ENCODE measurements at places on chromosomes 2 and 18.

- DNase-seq = no peak
Observed at GRCh38 chr2:46569766-46570165, 90.4 kb downstream of the TMEM247 start.

DNA sequence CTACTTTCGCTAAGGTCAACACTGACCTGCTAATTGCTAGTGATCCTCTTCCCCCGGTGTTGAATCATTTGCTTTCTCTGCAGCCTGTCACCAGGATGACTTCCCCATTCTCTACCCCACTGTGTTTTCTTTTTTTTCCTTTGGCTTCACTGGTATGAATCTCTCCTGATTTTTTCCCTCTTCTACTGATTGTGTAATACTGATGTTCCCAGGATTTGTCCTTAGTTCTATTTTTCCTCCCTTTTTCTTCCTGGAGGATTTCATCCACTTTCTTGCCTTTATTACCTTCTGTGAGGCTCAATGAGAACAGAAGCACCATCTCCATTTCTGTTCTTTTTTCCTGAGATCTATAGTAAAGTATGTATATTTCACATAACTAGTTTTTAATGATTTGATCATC, 14.1 kb upstream of the MSH2 start:
- DNase-seq = no peak

GRCh38 chr18:48994044-48994651, 43.4 kb upstream of the SMAD7 start:
- DNase-seq = peak; percentile 64

- no peak for DNase-seq
Observed at GRCh38 chr2:129160879-129161278, 818.6 kb upstream of the RAB6C start.

DNA sequence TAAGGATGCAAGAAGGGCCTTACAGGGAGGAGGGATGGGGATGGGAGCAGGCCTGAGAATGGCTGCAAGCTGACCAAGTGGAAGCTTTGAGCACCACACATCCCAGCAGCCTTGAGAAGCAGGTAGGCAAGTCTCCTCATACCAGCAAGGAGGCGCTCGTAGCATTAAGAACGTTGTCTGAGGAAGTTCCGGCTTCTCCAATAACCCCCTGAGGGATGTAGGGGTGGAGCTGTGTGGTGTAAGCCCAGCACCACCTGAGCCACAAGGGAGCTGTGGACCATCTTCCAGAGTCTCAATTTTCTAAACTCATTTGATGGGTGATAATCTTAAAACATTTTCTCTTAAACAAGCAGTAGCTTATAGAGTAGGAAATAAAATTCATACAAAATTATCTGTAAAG, 50.6 kb downstream of the ST3GAL5 start:
- no peak for DNase-seq
